ENCODE measurements at places on chromosomes 6 and 20.

DNA sequence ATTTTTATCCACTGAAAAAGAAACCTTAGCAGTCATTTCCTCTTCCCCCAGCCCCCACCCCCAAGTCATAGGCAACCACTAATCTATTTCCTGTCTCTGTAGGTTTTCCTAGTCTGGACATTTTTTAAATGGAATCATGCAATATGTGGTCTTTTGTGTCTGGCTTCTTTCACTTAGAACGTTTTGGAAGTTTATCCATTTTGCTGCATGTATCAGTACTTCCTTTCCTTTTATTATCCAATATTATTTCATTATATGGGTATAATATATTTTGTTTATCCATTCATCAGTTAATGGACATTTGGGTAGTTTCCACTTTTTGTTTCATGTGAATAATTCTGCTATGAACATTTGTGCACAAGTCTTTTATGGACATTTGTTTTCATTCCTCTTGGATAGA is 99.3 kb upstream of the BMP5 start:
- no peak for DNase-seq

GRCh38 chr6:113017353-113017752 is 670.2 kb downstream of the RFPL4B start:
- no peak for DNase-seq

DNA sequence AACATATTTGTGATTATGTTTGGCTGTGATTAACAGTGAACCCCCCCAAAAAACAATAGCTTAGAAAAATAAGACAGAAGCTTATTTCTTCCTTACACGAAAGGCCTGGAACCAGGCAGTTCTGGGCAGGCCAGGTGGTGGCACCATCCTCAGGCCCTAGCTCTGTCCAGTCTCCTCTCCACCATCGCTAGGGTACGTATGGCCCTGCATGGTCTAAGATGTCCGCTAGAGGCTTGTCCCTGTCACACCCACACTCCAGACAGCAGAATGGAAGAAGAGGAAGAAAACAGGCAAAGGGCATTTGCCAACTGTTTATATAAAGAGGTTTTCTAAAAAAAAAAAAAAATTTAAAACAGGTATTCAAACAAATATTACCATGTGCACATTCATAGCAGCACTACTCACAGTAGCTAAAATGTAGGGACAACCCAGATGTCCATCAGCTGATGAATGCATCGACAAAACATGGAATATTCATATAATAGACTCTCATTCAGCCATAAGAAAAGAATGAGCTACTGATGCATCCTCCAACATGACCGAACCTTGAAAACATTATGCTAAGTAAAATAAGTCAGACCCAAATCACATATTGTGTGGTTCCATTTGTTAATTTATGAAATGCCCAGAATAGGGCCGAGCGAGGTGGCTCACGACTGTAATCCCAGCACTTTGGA is 6.7 kb downstream of the TGM3 start:
- no peak for DNase-seq

DNA sequence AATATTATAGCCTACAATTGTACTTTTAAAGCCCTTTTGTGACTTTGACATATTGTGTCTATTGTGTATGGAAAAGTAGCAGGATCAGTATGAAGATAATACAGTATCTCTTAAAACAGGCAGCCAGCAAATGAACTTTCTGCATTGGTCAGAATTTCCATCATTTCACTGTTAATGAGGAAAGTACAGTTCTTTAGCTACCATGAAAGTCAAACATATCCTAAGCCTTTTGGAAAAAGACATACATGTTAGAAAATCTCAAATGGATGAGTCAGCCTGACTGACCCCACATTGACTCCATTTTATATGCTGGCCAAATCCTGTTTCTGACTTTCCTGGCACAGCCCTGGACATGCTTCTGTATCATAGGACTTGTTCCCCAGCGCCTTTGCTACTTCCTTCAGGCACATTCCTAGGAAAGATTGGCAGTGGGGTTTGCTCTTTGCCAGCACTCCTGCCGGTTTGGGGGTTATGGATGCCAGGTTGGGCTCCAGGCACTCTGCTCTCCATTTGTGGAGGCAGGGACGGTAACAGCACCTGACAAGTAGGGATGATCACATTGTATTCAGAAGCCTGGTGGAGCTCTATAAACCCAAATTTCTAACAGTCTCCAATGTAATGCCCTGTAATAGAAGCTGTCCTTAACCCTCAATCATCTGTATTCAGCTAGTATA is 43.7 kb downstream of the TOP1 start:
- DNase-seq: no peak

GRCh38 chr20:61355585-61355984 is 103.5 kb downstream of the CDH4 start:
- DNase-seq: no peak

GRCh38 chr6:109060571-109060970 is 34.1 kb downstream of the SESN1 start:
- DNase-seq: no peak

- DNase-seq: peak; percentile 22
These were observed 40.6 kb downstream of the TOX2 start for GRCh38 chr20:43955062-43955749.

DNA sequence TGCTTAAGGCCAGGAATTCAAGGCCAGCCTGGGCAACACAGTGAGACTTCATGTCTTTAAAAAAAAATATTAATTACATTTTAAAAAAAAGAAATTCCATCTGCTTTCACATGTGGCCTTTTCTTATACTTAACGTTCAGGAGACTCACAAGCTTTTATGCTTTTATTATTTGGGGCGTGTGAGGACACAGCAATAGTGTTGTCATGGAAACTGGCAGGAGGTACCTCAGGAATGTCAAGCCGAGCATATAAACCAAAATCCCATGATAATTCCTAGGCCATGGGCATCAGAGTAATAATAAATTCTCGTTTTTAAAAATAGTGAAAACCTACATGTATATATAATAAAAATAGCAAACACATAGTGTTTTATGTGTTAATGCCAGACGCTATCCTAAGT is 89.8 kb downstream of the IYD start:
- no peak for DNase-seq

DNA sequence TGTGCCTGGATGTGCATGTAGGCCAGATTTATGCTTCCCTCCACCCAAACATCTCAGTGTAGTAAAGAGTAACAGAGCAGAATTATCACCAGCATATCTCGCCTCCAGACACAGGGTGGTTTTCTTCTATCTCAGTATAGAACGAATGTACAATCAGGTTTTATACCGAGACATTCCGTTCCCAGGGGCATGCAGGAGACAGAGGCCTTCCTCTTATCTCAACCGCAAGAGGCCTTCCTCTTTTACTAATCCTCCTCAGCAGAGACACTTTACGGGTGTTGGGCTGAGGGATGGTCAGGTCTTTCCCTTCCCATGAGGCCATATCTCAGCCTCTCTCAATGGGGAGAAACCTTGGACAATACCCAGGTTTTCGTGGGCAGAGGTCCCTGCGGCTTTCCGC is 36.4 kb upstream of the MC3R start:
- no peak for DNase-seq

GRCh38 chr6:163793011-163793983 is 378.8 kb downstream of the QKI start:
- DNase-seq: no peak

GRCh38 chr6:78867370-78868040 is at the start of gene IRAK1BP1:
Gene IRAK1BP1 (plus strand): TSS chr6:78867551. CDS start chr6:78867577, 26 bp downstream.
- peak; percentile 60 for DNase-seq

DNA sequence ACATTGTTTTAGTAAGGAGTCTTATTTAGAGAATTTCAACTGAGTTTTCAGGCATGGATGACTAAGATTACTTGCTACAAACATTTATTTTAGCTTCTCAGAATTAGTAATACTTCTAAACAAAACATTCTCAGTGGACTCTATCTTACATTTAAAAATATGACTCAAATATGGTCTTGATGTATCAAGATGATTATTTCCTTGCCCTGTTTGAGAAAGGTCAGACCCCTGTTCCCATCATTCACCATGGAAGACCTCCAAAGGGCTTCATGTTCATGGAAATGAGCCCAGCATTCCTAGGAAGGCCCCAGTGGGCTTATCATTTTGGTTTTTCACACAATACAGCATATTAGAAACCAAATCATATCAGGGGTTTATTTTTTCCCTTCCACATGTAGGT is 24.6 kb upstream of the TRPC4AP start:
- DNase-seq: no peak

DNA sequence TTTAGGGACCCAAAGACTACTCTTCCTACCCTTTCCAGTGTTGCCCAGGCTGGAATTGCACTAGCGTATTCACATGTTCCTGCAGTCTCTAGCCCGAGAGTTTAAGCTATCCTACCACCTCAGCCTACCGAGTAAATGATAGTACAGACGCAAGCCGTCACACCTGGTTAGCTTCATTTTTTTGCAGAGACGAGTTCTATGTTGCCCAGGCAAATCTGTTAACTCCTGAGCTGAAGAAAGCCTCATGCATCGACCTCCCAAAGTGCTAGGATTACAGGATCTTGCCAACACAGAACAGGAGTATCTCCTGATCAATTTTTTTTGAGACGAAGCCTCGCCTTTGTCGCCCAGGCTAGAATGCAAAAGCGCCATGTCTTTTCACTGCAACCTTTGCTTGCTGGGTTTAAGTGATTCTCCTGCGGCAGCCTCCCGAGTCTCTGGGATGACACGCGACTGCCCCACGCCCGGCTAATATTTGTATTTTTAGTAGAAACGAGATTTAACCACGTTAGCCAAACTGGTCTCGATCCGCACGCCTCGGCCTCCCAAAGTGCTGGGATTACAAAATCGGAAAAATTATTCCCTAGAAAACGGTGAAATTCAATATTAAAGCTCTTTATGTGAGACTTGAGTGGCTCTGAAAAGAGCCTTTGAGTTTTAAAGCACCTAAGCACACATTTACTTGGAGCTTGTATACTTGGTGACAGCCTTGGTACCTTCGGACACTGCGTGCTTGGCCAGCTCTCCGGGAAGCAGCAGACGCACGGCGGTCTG is 128.5 kb downstream of the HFE start:
- DNase-seq: no peak

DNA sequence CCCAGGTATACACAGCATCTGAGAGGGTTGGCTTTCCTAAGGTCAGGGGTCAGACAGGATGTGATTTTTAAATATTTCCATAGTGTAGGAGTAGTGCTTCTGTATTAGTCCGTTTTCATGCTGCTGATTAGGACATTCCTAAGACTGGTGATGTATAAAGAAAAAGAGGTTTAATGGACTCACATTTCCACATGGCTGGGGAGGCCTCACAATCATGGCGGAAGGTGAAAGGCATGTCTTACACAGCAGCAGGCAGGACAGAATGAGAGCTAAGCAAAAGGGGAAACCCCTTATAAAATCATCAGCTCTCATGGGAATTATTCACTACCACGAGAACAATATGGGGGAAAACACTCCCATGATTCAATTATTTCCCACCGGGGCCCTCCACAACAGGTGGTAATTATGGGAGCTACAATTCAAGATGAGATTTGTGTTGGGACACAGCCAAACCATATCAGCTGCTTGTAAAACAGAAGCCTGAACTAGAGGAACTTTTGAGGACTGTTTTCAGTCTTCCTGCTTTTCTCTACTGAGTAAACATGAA is 91.0 kb upstream of the MEI4 start:
- DNase-seq: no peak

DNA sequence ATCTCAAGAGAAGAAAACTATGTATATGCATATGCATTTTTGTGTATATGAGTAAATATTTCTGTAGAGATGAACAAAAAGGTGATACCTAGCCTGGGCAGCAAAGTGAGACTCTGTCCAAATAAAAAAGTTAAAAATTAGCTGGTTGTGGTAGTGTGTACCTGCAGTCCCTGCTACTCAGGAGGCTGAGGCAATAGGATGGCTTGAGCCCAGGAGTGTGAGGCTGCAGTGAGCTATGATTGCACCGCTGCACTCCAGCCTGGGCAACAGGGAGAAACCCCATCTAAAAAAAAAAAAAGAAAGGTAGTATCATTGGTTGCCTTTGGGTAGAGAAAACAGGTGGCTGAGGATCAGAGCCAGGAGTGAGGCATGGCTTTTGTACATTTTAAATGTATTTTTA is 50.9 kb downstream of the KLHL31 start:
- DNase-seq: no peak

DNA sequence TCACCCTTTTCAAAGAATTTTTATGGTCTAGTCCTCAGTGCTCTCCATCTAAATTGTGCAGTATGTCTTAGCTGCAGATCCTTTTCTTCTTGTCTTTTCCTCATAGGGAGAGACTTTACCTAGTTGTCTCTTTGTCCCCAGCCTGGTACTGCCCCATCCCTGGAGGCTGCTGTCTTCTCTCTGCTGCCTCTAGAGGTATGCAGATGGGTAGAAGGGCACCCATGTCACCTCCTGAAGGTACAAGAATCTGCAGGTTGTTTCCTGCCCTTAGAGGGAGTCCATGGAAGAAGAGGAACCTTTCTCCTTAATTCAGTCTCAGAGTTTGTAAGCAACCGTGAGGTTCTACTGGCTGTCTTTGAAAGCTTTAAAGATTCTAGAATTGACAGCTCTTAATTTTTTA is 39.1 kb downstream of the MCM8 start:
- no peak for DNase-seq

GRCh38 chr6:104710543-104711335 is 149.0 kb downstream of the HACE1 start:
- DNase-seq: no peak

GRCh38 chr6:15874326-15874725 is 211.5 kb upstream of the DTNBP1 start:
- DNase-seq: no peak

GRCh38 chr6:138290423-138290962 is 72.2 kb upstream of the PBOV1 start:
- no peak for DNase-seq

DNA sequence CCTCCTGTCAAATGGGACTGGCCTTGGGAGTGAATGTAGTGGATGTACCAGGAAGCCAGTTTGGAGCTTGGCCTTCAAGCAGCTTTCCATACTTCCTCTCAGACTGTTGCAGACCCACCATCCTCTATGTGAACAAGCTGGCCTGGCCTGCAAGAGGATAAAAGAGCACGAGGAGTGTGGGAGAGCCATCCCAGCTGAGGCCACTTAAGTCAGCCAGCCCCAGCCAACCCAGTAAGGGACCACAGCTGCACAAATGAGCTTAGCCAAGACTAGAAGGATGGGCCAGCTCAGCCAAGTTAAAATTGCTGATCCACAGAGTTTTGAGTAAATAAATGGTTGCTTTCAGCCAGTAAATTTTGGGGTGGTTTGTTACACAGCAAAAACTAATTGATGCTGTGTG is 156.9 kb upstream of the SOX4 start:
- DNase-seq: no peak

DNA sequence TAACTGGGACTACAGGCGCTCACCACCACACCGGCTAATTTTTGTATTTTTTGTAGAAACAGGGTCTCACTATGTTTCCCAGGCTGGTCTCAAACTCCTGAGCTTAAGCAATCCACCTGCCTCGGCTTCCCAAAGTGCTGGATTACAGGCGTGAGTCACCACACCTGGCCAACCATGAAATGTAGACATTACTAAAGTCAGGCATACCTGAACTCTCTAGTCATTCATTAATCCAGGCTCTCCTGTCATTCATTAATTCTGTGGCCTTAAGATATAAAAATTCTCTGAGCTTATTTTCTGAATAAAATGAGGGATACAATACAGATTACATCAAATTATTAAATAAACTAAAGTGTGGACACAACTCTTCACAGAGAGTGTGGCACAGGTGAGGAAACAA is 159.7 kb downstream of the GMDS start:
- no peak for DNase-seq

- no peak for DNase-seq
These were observed 27.7 kb upstream of the MPC1 start for GRCh38 chr6:166410426-166410935.

GRCh38 chr20:63014287-63014686 is 7.5 kb upstream of the BHLHE23 start:
- no peak for DNase-seq
